Activated CD4-positive, alpha-beta memory T cell treated with anti-CD3 and anti-CD28 coated beads for 36 hours (primary cell): ENCODE measurements at places on chromosomes 4 and X.

GRCh38 chr4:2981256-2981819 lies 18.0 kb downstream of the GRK4 start:
- no peak for DNase-seq

DNA sequence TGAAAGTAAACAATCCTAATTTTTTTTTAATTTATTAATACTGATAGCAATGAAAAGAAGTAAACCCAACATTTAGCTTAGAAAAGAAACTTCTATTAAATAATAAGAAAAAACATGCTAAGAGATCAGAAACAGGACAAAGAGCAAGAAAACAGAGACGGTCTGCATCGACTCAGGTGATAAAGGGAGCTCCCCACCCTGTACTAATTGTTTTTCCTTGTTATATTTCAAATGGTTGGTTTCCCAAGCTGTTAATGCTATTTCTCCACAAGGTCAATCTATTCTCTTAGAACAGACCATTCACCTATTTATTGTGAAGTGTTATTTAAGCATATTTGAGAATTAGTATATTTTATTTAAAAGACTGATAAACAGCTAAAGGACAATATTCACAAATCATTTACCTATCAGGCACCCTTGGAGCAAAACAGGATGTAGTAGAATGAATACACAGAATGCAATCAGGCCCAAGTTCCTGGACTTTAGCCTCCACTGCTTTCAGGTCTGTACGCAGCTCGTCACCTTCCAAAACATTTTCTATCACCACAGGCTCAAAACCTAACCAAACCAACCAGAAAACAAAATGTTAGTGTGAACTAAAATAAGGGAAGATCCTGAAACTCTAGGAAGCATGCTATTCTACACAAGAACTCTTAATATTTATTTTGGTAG lies 5.5 kb downstream of the SEPSECS start:
- no peak for DNase-seq

- DNase-seq: no peak
Measured at GRCh38 chrX:41900321-41900720, 23.0 kb downstream of the CASK start.

DNA sequence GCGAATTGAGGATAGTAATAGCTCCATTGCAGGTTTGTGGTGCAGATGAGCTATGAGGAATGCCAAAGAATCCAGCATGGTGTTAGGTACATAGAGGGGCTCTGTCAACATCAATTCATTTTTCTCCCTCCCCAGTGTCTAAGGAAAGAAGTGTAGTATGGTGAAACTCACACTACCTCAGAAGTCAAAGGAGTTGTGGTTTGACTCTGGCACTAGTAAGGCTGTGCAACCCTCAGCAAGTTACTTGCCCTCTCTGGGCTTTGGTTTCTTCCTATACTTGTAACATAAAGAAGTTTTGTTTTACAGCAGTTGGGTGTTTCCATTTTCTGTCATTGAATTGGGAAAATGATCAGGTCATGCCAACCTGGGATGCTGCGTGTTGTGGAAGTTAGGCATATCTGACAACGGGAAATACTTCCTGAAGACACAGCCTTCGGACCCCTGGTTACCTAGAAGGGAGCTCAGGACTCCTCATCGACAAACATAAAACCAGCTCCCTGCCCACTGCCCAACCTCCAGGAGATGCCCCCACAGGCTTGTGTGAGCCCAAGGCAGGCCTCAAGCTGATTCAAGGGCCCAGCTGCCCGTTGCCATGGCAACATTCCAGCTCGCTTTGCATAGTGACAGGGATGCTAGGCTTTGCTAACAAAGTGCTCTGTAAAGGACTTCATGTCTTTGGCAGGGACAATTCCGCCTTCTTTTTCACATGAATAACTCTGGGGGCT lies 71.4 kb downstream of the RTL5 start:
- DNase-seq: no peak

- DNase-seq: no peak
Measured at GRCh38 chr4:184102488-184102887, 115.2 kb downstream of the ENPP6 start.
